ENCODE measurements at places on chromosomes 13 and 19.

GRCh38 chr19:48716562-48717291 lies 2.8 kb downstream of the MAMSTR start:
- peak; percentile 82 for DNase-seq

- DNase-seq: no peak
Measured at GRCh38 chr13:80010286-80010831, 330.6 kb downstream of the SPRY2 start.

GRCh38 chr13:29260684-29261083 lies 334.8 kb downstream of the SLC7A1 start:
- DNase-seq: no peak

GRCh38 chr13:49604570-49604969 lies 19.2 kb upstream of the RCBTB1 start:
- DNase-seq: no peak

- DNase-seq: no peak
Measured at GRCh38 chr13:45156565-45157361, 36.5 kb downstream of the GTF2F2 start.

DNA sequence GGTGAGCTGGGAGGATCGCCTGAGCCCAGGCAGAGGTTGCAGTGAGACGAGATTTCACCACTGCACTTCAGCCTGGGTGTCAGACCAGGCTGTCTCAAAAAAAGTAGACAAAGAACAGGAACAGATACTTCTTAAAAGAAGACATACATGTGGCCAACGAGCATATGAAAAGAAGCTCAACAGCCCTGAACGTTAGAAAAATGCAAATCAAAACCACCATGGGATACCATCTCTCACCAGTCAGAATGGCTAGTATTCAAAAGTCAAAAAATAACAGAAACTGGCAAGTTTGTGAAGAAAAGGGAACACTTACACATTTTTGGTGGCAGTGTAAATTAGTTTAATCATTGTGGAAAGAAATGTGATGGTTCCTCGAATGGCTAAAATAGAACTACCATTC lies 3.0 kb upstream of the LGALS14 start:
- DNase-seq: no peak

DNA sequence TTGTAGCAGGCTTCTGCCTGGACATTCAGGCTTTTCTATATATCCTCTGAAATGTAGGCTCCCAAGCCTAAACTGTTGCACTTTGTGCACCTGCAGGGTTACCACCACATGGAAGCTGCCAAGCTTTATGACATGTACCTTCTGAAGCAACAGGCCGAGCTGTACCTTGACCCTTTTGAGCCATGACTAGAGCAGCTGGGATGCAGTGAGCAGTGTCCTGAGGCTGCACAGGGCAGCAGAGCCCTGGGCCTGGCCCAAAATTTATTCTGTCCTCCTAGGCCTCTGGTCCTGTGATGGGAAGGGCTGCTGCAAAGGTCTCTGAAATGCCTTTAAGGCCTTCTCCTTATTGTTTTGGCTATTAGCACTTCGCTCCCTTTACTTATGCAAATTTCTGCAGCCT lies 23.5 kb upstream of the CD177 start:
- DNase-seq: no peak

GRCh38 chr19:57719424-57719823 lies 8.0 kb downstream of the ZNF671 start:
- no peak for DNase-seq

Data from sigmoid colon (tissue), 7 donors.